Stimulated activated CD4-positive, alpha-beta T cell treated with anti-CD3 and anti-CD28 coated beads, Interleukin-4, amount 100 ng/mL, for 1 hour (primary cell): ENCODE measurements at places on chromosomes 4 and X.
A peak's percentile ranks its signal among the peaks of the same experiment; 100 is the strongest.

- no peak for DNase-seq
These were observed 48.7 kb upstream of the STX18 start for GRCh38 chr4:4590546-4590945.

GRCh38 chr4:180434131-180434895 lies 1808.9 kb upstream of the TENM3 start:
- no peak for DNase-seq

DNA sequence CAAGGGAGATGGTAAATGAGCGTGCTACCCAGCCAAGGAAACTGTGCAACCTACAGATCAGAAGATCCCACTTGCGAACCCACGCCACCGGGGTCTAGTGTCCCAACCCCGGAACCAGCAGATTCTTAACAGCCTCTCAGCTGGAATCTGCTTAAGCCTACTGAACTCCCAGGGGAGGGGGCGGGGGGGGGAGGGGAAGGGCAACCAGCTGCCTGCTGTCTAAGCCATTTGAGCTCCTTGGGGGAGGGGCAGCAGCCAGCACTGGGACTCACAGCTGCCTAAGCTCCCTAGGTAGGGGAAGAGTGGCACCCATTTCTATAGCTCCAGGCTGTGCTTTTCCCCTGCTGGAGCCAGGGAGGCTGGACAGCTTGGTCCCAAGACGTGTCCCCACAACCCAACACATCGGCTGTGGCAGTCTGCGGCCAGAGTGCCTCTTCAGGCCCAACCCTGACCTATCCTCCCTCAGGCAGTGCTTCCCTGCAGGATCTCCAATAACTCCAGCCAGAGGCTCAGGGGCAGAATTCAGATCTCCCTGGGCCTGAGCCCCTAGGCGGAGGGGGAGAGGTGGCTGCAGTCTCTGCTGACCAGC lies 289.2 kb downstream of the LDB2 start:
- DNase-seq: no peak

GRCh38 chrX:15749642-15750610 lies 11.9 kb downstream of the CA5B start:
- DNase-seq: peak; percentile 9

- DNase-seq: no peak
These were observed 921.9 kb upstream of the DIAPH2 start for GRCh38 chrX:95762716-95763115.

GRCh38 chrX:68762766-68763165 lies 66.1 kb upstream of the EFNB1 start:
- no peak for DNase-seq

- DNase-seq: no peak
These were observed 327.7 kb downstream of the DKK2 start for GRCh38 chr4:106708464-106708816.

- no peak for DNase-seq
These were observed 11.2 kb downstream of the ARX start for GRCh38 chrX:25004485-25005032.

GRCh38 chr4:153651587-153651986 lies 32.5 kb upstream of the TLR2 start:
- DNase-seq: peak; percentile 32

DNA sequence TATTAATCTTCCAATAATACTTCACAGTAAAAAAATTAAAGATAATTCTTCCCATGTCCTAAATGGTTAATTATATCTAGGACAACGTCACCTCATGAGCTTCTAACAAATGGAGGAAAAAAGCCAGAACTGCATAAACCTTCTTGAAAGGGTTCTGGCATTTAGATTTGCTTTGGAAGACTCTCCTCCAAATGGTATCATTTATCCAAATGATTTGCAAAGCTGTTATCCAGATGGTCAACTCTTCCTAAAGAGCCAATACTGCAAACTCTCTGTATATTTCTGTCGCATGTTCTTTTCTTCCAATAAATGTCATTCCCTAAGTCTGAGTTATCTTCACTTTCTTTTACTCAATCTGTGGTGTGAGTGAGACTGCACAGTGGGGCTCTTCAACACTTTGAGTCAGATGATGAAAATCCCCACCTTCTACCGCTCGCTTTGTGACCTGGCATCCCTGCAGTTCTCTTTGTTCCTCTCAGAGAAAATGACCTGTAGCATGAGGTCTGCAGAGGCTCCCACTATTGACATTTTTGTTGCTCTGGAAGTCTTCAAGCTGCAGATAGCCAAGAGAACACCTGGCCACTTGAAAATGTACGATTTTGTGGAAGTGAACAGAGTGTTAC lies 52.9 kb downstream of the TMEM150C start:
- DNase-seq: no peak

DNA sequence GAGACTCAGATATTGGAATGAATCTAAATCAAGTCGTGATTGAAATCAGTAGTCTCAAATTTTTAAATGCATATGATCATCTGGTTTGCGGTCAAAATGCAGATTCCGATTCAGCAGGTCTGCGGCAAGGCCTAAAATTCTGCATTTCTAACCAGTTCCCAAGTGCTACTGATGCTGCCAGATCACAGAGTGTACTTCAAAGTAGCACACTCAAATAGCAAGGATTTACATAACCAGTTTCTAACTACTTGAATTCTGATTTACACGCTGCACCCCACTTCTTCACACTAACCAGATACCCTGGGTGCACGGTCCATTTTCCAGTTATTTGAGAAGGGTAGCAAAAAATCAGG lies 752 bp downstream of the MBTPS2 start:
- peak; percentile 1 for DNase-seq

DNA sequence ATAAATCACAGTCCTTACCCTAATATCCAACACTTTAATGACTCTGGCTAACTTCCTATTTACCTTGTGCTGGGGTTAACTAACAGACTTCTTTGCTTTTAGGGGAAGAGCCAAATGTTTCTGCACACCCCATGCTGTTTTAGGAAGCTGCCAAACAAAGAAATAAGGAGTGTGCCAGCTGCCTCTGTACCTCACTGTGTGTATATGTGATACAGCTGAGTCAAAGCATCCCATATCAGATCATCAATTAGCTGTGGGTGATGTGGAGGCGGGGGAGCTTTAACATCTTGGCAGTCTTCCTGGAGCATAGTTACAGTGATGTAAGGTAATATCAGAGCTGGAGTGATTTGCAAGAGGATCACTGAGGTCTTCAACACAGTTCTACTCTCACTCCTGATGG lies 95.4 kb downstream of the COL25A1 start:
- DNase-seq: no peak

- no peak for DNase-seq
These were observed at the start of gene JCHAIN for GRCh38 chr4:70666369-70666768. JCHAIN (minus strand) TSS chr4:70666508; CDS start chr4:70666490, 18 bp downstream.

GRCh38 chr4:40196724-40197281 lies at the start of gene RHOH:
RHOH (plus strand) TSS chr4:40197031; CDS start chr4:40243387, 46,356 bp downstream.
- peak; percentile 65 for DNase-seq

GRCh38 chr4:25905371-25905770 lies 8.6 kb upstream of the SMIM20 start:
- DNase-seq: no peak

GRCh38 chr4:124262211-124263179 lies 450.0 kb downstream of the ANKRD50 start:
- DNase-seq: no peak

- no peak for DNase-seq
These were observed 66.2 kb downstream of the ASB9 start for GRCh38 chrX:15203694-15204093.

GRCh38 chr4:123996718-123997510 lies 600.3 kb downstream of the SPRY1 start:
- no peak for DNase-seq

GRCh38 chrX:150255441-150256296 lies 107.4 kb upstream of the MAMLD1 start:
- no peak for DNase-seq

GRCh38 chr4:38367642-38368174 lies 296.3 kb upstream of the KLF3 start:
- DNase-seq: no peak

DNA sequence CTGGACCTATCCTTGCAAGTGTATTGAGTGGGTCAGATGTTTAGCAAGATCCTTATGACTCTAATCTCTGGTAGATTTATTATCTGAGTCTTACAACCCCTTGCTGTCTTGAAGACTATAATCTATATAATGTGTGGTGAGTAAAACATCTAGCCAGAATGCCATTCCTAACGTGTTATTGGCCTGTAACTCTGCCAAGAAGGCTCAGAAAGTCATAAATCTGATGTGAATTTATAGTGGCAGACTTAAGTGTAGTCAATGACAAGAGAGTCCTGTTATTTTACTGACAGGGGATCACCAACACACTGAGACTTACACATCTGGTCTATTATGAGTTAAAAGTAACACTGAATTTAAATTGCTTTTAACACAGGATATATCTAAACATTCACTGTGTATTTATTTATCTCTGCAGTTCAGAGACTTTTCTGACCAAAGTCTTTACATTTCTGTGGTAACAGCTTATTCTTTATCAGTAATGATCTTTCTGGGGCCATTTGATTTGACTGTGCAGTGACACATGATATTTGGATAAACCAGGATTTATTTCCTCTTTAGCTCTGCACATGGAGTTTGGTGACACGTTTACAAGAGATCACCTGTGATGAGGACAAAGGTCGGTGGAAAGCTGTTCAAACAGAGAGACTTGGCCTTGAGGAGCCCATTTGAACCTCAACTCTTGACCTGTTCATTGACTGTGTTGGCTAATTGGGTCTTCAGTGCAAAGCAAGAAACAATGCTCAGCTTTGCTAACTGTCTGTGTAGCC lies 415.8 kb downstream of the STIM2 start:
- DNase-seq: no peak

- no peak for DNase-seq
These were observed 67.3 kb upstream of the PRPS1 start for GRCh38 chrX:107560980-107561379.

DNA sequence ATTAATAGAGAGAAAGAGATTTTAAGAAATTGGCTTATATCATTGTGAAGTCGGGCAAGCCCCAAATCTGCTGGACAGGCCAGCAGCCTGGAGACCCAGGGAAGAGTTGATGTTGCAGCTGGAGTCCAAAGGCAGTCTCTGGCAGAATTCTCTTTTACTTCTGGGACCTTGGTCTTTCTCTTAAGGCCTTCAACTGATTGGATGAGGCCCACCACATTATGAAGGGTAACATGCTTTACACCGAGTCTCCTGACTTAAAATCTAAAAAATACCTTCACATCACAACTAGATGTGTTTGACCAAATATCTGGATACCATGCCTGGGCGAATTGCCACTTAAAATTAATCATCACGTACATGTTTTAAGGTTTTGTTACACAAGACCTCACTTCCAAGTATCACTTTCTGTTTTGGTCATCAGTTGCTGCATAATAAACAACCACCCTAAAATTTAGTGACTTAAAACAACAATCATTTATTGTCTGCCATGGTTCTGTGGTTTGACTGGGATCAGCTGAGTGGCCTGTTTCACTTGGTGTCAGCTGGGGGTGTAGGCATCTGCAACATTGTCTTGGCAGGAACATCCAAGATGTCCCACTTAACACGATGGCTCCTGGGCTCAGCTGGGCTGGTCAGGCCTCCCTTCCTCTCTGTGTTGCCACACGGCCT lies 3.4 kb downstream of the CD38 start:
- DNase-seq: no peak

DNA sequence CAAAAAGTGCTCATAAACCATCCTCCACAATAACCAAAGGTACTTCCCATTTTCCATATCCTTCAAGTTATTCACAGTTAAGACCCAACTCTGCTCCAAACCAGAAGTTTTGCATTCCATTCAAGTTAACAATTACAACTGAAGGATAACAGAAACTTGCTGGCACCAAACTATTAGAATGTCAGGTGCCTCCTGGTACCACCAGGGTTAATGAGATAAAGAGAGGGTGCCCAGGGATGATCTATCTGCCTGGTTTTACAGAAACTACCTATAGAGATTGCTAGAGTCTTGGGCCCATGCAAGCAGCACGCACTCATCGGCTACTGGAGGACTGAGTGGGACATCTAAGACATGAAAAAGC lies 114.6 kb downstream of the RBM47 start:
- no peak for DNase-seq

GRCh38 chr4:120923207-120923522 lies 639 bp upstream of the PRDM5 start:
- DNase-seq: no peak

GRCh38 chr4:8283631-8284121 lies 14.1 kb downstream of the HTRA3 start:
- DNase-seq: no peak

- no peak for DNase-seq
These were observed 109.5 kb downstream of the GK start for GRCh38 chrX:30762755-30763154.

DNA sequence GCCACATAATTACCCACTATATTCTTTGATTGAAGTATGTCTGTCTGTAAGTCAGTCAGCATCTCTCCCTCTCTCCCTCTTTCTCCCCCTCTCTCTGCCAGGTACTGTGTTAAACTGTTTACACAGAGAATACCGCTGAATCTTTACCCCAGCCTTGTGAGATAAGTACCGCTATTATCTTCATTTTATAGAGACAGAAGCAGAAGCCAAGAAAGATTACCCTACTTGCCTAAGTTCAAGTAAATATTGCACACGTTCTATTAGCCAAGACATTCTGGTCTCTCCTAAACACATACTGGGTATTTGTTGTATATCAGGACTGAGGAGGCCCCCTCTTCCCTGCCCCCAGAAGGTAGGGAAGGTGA lies 695 bp upstream of the GPR101 start:
- DNase-seq: no peak

DNA sequence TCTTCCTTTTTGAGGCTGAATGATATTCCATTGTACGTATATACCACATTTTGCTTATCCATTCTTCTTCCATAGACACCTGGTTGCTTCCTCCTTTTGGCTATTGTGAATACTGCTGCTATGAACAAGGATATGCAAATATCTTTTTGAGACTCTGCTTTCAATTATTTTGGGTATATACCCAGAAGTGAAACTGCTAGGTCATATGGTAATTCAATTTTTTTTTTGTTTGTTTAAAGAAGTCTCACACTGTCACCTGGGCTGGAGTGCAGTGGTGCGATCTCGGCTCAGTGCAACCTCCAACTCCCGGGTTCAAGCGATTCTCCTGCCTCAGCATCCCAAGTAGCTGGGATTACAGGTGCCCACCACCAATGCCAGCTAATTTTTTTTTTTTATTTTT lies 75.3 kb downstream of the METTL14 start:
- no peak for DNase-seq

GRCh38 chr4:6027392-6027791 lies 9.2 kb upstream of the C4orf50 start:
- no peak for DNase-seq

DNA sequence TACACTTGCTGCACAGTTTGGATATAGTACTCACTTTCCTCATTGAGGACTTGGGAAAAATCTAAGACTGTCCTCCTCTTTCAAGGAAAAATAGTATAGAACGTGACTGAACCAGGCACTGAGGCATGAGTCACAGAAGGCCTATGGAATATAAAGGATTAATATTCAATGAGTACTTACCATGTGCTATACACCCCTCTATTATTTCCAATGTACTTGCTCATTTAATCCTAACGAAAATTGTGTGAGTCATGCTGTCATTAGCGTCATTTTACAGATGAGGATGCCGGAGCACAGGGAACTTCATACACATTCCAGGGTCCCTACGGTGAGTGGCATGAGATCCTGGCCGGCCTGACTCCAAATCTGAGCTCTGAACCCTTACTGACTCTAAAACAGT lies 2136.2 kb upstream of the TENM3 start:
- no peak for DNase-seq
